Naive thymus-derived CD8-positive, alpha-beta T cell (primary cell): ENCODE measurements at places on chromosomes 2 and 18. TPM values are rescaled to one million over a fixed set of nuclear protein-coding genes. Genes with fewer than 3 reads are reported as not detected.
A peak's percentile ranks its signal among the peaks of the same experiment; 100 is the strongest.

DNA sequence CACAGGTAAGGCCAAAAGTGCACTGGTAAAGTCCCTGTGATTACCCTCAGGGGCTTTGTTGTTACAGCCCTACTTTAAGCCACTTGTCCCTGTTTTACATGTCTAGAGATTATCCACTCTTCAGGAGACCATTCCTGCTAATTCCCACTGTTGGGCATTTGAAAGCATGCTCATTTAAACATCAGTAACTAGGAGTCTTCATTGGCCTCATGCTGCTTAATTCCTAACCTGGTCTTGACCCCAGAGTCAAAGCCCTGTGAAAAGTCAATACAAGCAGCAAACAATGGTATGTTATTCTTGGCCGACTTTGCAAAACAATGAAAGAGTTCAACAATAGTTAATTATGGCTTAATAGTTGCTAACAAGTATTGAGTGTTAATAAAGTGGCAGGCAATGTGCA, 23.2 kb downstream of the AFF3 start:
- peaks cover 11% of the 10 kb centered on the region for H3K36me3 ChIP-seq
- H3K27me3 ChIP-seq, result peaks cover 12% of the 10 kb centered on the region
- no peak overlapping the region for H3K27ac ChIP-seq
- peaks cover 2% of the 10 kb centered on the region for H3K4me1 ChIP-seq

- peaks cover 9% of the 10 kb centered on the region for H3K27me3 ChIP-seq
- no peaks in the 10 kb centered on the region for H3K36me3 ChIP-seq
- no peak overlapping the region for H3K4me3 ChIP-seq
- H3K4me1 ChIP-seq, result no peaks in the 10 kb centered on the region
Measured at GRCh38 chr18:57258131-57258777, 94.1 kb upstream of the ST8SIA3 start.

- H3K36me3 ChIP-seq, result no peaks in the 10 kb centered on the region
- no peak overlapping the region for H3K4me3 ChIP-seq
- peaks cover 3% of the 10 kb centered on the region for H3K4me1 ChIP-seq
- DNase-seq, result no peak
- H3K27me3 ChIP-seq, result no peaks in the 10 kb centered on the region
- no peak overlapping the region for H3K27ac ChIP-seq
Measured at GRCh38 chr2:29042561-29043075, 31.7 kb downstream of the PCARE start.

DNA sequence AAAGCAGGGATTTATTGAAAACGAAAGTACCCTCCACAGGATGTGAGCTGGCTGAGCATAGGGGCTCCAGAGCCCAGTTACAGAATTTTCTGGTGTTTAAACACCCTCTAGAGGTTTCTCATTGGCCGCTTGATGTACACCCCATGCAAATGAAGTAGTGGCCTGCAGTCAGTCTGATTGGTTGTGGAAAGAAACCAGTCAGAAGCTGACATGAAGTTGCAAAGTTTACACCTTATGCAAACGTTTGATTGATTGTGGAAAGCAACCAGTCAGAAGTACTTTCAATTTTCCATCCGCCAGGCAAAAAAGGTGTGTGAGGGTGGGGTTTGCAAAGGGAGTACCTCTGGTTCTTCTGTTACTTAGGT, 62.3 kb downstream of the VWA3B start:
- H3K4me3 ChIP-seq, result peak overlapping the region; percentile 15
- H3K27ac ChIP-seq, result peak overlapping the region; percentile 4
- DNase-seq, result peak; percentile 33
- no peaks in the 10 kb centered on the region for H3K36me3 ChIP-seq

The RSAD2 gene
- polyA plus RNA-seq, result 4.0 TPM

DNA sequence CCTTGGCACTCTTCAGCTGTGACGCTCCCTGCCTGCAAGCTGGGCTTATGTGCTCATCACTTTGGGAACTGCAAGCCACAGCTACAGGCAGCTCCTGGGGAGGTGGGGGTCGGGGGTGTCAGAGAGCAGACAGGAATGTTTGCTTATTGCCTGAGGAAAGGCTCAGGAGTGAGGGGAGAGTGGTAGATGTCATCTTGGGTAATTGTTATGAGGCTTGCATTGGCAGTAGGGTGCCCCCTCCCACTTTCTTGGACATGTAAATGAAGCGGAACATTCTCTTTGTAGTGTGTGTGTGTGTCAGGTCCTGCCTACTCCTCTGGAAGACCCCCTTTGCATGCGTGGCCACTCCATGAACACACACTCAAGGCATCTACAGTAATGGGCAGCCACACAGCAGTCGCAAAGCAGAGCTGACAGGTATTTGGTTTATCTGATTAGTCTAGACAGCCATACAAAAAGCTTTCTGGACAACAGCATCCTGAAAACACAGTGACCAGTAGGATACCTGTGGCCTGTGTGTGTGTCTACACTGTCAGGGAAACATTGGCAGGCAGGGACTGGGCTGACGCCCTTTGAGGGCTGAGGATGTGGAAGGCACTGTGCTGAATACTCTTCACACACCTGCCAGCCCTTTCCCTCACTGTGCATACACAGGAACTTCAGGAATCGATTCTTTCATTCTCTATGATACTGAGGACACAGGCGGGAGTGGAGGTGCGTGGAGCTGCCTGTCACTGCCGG, 17.1 kb upstream of the MC2R start:
- no peak overlapping the region for H3K4me3 ChIP-seq
- H3K36me3 ChIP-seq, result no peaks in the 10 kb centered on the region
- peaks cover 5% of the 10 kb centered on the region for H3K27me3 ChIP-seq
- H3K4me1 ChIP-seq, result no peaks in the 10 kb centered on the region
- no peak for DNase-seq
- H3K27ac ChIP-seq, result no peak overlapping the region
